ENCODE measurements at places on chromosomes 5 and 9. TPM values are rescaled to one million over a fixed set of nuclear protein-coding genes. Genes with fewer than 3 reads are reported as not detected.
A peak's percentile ranks its signal among the peaks of the same experiment; 100 is the strongest.

DNA sequence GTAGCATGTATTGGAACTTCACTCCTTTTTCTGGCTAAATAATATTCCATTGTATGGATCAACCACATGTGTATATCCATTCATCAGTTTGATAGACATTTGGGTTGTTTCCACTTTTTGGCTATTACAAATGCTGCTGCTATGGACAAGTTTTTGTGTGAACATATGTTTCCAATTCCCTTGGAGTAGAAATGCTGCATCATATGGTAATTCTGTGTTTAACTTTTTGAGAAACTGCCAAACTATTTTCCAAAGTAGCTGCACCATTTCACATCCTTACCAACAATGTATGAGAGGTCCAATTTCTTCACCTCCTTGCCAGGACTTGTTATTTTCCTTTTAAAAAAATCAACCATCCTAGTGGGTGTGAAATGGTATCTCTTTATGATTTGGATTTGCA, 8.4 kb downstream of the FRRS1L start:
- DNase-seq = no peak

DNA sequence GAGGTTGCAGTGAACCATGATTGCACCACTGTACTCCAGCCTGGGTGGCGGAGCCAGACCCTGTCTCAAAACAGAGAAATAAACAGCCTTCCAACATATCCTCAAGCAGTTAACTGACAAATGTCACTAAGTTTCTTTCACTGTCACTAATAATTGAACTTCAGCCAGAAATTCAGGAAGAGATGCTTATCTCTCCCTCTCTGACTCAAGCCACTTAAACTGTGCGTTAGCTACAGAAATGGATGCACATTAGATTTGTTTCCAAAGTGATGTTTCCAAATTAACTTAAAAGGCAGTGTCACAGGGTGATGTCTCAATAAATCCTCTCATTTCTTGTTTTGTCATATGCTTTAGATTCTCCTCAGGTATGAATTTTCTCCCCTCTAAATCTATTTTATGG, 164.9 kb downstream of the KDM4C start:
- no peak for DNase-seq

DNA sequence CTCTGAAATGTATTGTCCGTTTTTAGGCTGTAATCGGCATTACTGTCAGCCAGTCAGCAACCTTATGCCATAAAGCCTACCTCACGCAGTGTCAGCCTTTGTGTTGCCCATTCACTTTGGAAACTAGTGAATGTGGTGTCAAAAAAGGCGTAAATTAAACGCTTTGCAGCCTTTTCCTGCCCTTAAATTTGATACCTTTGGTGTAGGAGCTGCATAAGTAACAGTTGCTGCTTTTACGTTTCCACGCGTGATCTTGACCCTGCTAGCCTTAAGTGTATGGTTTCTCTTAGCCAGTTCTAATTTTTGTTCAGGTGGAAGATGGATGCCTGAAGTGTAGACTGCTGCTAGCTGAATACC, 257.7 kb downstream of the EPB41L4A start:
- no peak for DNase-seq

- DNase-seq = no peak
Measured at GRCh38 chr9:121024237-121024636, 25.8 kb downstream of the C5 start.

- DNase-seq = no peak
Measured at GRCh38 chr5:7078901-7079300, 317.0 kb upstream of the ADCY2 start.

DNA sequence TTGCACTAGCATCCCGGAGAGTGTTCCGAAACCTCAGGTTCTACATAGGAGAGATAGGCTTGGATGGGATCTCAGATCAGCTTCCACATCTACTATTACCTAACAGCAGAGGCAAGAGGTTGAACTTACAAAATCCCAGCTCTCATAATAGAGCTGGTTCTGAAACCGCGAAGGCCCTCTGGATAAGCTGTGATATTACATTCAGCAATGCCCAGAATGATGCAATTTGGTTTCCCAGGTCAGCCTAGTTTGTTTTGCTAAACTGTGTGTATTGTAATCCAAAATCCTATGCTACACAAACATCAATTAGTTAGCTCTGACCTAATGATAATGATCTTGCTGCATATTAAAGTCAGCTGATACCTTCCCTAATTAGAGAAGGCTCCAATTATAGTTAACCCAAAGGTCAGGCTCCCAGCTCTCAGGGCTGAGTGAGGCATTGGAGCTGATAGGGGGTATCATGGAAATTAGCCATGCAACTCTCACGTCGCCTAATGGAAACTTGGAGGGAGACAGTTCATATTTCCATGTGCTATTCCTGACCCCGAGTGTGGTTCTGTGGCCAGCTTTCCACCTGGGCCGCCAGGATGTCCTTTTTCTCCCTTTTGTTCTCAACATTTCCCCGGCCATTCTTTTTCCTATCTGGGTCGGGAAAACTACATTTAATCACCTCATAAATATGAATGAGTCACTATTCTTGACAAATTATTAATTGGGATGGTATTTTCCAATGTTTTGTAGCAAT, 278.4 kb upstream of the IRX1 start:
- no peak for DNase-seq

GRCh38 chr9:97847474-97848214, 5.4 kb upstream of the FOXE1 start:
- no peak for DNase-seq

- no peak for DNase-seq
Measured at GRCh38 chr5:177482359-177482795, 8.9 kb upstream of the DBN1 start.

DNA sequence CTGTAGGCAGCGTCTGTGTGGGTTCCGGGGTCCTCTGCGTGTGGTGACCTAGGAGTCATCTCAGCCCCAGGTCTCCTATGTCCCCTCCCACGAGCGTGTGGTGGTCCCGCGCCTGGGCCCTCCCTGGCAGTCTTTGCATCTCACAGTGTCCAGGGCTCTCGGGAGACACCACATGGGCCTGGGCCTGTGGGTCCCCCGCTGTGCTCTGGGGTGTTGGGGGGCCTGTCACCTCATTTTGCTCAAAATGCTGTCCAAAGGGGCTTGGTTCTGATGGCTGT, 27.1 kb downstream of the CEP72 start:
- DNase-seq = no peak

- DNase-seq = no peak
Measured at GRCh38 chr5:165029099-165029870, 1523.9 kb downstream of the MAT2B start.

DNA sequence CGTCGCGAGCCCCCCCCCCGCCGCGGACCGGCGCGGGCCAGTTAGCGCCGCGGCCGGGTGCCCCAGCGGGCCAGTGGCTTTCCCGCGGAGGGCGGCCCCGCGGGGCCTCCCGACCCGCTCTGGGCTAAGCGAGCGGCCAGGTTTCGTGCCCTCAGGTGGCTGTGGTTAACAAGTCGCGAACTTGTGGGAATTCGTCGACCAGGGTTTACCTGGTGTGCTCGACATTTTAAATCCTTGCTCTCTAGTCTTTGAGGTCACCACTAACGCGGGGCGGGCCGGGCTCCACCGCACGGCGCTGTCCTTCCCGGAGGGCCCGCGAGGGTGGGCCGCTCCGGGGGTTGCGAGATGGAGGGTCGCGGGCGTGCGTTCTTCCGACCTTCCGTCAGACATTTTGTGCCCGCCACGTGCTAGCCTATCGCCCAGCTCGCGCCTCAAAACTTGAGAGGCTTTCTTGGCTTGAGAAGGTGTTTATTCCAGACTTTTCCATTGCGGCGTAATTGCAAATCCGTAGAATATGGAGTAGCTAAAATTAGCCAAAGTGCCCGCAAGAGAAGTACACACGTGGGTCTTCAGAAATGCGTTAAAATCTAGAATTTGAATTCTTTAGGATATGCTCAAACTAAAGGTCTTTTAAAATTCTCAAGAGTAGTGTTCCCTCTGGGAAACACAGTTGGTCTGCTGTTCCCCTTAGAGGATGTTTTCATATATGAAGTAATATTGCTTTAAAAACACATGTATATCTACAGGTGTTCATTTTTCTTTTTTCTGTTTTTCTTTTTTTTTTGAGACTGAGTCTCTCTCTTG, 2.1 kb downstream of the ANP32B start:
- DNase-seq = peak; percentile 67

DNA sequence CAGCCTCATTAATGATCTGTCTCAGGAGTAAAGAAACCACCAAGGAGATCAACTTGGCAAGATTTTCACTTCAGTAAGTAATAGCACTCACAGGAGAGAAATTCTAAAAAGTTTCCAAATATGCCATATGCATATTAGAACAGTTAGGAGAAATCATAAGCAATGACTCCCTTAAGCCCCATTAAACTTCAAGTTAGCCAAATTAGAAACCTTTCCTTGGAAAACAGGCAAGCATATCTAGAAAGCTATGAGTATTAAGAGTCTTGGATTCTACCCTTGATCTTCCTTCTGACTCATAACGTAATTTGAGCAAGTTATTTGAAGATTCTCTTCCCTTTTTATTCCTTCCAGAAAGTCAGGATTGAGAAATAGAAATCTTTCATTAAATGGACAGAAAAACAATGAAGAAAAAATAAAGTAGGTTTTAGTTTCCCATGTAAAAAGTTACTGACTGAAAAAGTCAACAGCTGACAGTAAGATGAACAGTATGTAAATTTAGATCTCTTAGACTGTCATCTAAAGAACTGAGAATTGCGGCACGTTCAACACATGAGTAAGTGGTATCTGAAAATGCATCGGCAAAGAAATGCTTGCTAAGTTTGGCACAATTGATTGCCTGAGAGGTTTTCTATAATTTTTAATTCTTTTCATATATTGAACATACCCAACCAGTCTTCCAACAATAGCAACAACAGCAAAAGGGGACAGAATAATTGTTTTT, 565.7 kb upstream of the FTMT start:
- DNase-seq = no peak

DNA sequence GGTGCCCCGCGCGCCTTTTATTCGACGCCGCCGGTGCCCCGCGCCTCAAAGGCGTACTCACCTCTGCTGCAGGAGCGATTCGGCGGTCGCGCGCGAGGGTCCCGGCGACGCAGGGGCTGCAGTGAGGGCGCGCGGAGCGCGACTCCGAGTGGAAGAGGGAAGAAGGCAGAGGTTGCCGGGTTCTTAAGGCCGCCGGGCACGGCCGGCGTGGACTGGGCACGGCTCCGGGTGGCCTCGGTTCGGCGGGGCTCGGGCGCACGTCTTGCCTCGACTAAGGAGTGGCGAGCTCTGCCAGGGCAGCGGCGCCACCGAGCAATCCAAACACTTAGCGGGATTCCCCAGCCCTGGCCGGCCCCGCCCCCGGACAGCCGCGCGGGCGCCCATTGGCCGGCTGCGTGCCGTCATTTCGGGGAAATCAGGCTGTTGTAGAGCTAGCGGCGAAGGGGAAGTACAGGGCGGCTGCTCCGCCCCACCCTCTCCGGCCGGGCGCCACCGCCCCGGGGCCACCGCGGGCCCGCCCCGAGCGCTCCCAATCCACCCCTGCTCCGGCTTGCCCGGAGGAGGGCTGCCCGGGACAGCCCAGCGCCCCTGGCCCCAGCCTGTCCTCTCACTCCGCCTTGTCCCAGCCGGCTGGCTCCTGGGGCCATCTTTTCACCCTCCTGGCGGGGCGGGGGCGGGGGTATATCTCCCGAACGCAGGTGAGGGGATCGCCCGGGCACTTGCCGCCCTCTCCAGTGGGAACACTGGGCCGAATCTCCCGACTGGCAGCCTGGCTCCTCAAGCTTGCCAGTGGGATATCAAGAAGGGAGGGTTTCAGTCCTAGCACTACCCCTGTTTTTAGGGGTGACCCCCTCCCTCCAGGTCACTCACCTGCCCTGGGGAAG, at the start of gene IRF1:
Gene IRF1, minus strand, starts transcription at position 290 of the 884 bp plus-strand sequence. CDS start 1,295 bp downstream, outside the sequence.
- peak; percentile 97 for DNase-seq

GRCh38 chr5:1747079-1747802, 52.4 kb downstream of the MRPL36 start:
- peak; percentile 17 for DNase-seq

DNA sequence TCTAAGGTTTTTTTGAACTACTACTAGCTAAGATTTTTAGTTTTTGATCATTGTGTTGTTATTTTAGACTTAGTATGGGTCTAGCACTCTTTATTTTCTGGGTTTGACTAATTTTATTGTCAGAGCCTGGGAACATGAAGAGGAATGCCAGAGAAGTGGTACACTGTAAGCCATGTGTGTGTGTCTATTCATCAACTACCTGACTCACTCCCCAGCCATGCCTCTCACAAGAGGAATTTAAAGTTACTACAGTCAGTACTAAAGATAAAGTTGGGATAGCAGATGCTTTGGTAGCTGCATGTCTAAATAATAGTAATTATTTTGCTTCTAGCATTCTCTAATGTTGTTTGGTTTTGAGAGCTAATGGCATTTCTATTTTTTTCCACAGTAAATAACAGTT, 264.8 kb downstream of the CSNK1G3 start:
- DNase-seq = no peak

DNA sequence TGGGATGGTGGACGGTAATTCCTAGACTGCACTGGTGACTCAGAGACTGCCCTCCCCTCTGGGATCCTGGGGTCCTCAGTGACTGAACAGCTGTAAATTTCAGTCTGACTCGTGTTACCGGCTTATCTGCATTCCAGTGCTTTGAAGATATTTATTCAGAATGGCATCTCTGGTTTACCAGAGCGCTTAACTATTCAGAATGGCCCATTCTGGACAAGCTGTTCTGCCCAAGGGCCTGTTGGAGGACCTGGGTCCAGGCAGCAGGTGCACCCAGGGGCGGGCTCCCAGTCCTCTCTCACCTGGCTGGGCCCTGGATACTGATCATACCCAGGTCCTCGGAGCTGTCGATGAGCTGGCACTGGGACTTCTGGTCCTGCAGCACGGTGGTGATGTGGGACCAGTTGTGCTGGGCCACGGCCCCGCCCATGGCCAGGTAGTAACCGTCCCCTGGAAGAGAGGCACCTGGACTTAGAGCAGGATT, 48.0 kb downstream of the SARDH start:
- no peak for DNase-seq

GRCh38 chr9:69621730-69622460, 50.3 kb downstream of the APBA1 start:
- DNase-seq = no peak

GRCh38 chr9:136981588-136982231, 1.1 kb upstream of the LCNL1 start:
- peak; percentile 60 for DNase-seq

GRCh38 chr9:36950389-36950788, 83.7 kb downstream of the PAX5 start:
- DNase-seq = no peak

DNA sequence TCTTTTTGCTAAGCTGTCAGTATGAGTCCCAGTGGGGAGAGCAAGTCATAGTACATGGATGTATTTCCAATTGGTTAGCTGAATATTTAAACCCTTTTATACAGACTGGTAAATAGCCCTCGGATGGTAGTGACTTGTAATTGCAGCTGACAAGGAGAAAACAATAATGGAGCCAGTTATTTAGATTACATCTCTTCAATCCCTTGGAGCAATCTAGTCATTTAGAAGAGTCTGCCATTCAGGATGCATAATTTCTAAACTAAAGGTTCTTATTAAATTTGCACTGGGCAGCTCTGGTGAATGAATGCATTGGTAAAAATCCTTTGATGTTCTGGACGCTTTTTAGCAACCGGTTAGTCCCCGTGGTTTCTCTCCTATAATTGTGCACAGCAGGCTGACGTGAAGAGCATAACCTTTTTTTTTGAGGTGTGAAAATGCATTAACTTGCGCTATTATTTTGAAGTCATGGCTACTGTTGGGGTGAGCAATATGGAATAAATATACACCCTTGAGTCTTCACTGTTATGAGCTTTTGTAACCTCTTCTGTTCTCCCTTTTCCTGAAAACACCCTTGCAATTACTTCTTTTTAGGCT, 158.6 kb upstream of the CD180 start:
- no peak for DNase-seq

GRCh38 chr5:84202136-84202535, 182.5 kb downstream of the EDIL3 start:
- DNase-seq = no peak

PCDHGA7 gene
- 1.6 TPM for total RNA-seq

AIF1L gene
- 3.1 TPM for total RNA-seq

IFNA13 gene
- not detected for total RNA-seq

OR1J2 gene
- total RNA-seq = not detected

C1QTNF2 gene
- total RNA-seq = 0.21 TPM

MYOT gene
- 0.19 TPM for total RNA-seq

QRFP gene
- total RNA-seq = not detected

Measured in pancreas (tissue), 10 donors.